H1 (cell line): ENCODE measurements at places on chromosomes 3 and 15. TPM values are rescaled to one million over a fixed set of nuclear protein-coding genes. Genes with fewer than 3 reads are reported as not detected.
A peak's percentile ranks its signal among the peaks of the same experiment; 100 is the strongest.

DNA sequence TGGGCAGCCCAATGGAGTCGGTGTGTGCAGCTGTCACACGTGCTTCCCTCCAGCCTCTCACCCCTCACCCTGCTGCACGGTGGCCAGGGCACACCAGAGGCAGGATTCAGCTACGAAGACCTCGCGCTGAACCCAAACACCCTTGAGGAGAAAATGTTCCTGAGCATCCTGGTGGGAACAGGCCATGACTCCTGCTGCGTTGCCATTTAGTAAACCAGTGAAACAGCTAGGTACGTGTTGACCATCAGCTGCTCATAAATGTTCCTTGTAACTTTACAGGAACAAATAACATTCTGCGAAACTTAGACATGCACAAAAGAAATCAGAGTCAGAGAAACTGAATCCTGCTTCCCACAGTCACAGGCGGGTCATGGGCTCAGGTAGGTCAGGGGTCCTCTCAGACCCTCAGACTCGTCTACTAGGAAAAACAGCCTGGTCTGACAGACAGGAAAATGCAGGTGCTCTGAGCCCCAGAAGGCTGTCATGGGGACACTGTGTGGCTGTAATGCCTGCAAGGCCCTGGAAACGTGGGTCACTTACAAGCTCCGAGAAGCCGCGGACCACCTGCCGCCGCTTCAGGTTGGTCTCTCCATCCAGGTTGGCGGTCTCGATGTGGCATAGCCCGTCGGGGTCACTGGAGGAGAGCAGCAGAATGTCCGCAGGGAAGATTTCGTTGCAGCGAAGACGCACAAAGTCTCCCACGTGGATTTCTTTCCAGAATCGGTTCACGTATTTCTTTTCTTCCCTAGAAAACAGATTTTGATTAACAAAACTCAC lies 82.5 kb downstream of the ATP10A start:
- no peaks in the 10 kb centered on the region for H3K4me1 ChIP-seq
- no peaks in the 10 kb centered on the region for H3K27me3 ChIP-seq
- H3K36me3 ChIP-seq: no peaks in the 10 kb centered on the region
- no peak overlapping the region for H3K4me3 ChIP-seq
- no peak overlapping the region for H3K27ac ChIP-seq

- H3K36me3 ChIP-seq: no peaks in the 10 kb centered on the region
- DNase-seq: no peak
- H3K27ac ChIP-seq: no peak overlapping the region
- H3K4me1 ChIP-seq: no peaks in the 10 kb centered on the region
Observed at GRCh38 chr15:60095711-60096110, 91.6 kb downstream of the FOXB1 start.

DNA sequence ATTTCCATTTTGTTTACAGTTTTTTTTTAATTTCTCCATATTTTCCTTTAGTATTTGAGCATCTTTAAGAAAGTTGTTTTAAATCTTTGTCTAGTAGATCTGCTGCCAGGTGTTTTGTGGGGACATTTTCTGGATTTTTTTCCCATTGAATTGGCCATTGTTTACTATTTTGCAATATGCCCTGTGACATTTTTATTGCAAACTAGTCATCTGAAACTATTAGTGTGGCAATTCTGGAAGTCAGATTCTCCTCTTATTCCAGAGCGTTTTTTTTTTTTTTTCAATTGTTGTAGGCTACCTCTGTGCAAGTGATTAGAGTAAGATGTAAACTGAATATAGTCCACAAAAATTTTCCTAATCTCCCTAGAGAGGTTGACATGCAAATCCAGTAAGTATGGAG lies 334.2 kb downstream of the PYDC2 start:
- no peaks in the 10 kb centered on the region for H3K27me3 ChIP-seq
- no peaks in the 10 kb centered on the region for H3K36me3 ChIP-seq
- no peak overlapping the region for H3K27ac ChIP-seq
- H3K4me1 ChIP-seq: no peaks in the 10 kb centered on the region

DNA sequence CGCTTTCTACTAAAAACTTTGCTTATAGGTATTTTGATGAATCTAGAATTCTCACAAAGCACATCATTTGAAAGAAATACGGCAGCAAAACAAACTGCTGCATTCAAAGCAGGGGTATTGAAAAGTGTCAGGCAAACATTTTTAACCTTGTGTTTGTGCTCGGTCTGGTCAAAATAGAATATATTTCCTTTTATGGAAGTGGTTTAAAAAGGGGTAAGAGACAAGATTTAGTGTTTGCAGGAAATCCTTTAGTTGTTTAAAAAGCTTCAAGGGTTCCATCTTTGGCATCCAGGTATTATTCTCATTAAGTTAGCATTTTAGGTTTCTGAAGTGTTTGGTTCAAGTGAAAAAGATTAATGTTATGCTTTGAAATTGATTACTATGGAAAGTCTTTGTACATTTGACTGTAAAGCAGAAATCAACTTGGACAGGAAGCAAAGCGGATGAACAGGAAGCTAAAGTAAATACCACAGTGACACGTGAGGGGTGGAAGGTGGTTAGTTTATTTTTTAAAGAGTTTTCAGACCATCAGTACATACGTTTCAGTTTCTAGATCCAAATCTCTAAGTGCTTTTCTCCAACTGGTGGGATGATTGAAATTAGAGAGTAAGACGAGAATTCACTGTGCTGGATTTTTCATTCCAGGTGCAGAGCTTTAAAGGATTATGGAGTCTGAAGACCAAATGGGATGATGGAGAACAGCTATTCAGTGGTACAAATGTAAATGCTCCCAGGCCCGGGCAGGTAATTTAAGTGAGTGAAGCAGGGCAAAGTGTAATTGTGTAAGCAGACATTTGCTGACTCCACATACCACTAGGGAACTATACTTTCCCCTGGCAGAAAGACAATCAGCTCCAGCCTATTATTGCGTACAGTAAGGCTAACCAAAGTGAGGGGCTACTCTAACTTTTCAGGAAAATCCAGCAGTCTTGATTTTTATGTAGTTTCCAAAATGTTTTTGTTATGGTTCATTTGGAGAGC lies 341.8 kb upstream of the TBL1XR1 start:
- no peaks in the 10 kb centered on the region for H3K27me3 ChIP-seq
- no peak overlapping the region for H3K27ac ChIP-seq
- H3K4me1 ChIP-seq: peaks cover 3% of the 10 kb centered on the region
- DNase-seq: no peak
- no peaks in the 10 kb centered on the region; the same call in 1 of the 2 replicates for H3K36me3 ChIP-seq

GRCh38 chr3:24137958-24138875 lies 193.1 kb downstream of the NR1D2 start:
- no peaks in the 10 kb centered on the region for H3K4me1 ChIP-seq
- no peaks in the 10 kb centered on the region for H3K36me3 ChIP-seq
- no peak overlapping the region for H3K27ac ChIP-seq
- H3K4me3 ChIP-seq: no peak overlapping the region
- no peak for DNase-seq
- no peaks in the 10 kb centered on the region for H3K27me3 ChIP-seq

GRCh38 chr15:36893276-36893675 lies 207.1 kb downstream of the MEIS2 start:
- H3K27me3 ChIP-seq: peaks cover 6% of the 10 kb centered on the region
- peaks cover 9% of the 10 kb centered on the region for H3K4me1 ChIP-seq
- H3K4me3 ChIP-seq: no peak overlapping the region
- H3K27ac ChIP-seq: no peak overlapping the region
- DNase-seq: no peak

DNA sequence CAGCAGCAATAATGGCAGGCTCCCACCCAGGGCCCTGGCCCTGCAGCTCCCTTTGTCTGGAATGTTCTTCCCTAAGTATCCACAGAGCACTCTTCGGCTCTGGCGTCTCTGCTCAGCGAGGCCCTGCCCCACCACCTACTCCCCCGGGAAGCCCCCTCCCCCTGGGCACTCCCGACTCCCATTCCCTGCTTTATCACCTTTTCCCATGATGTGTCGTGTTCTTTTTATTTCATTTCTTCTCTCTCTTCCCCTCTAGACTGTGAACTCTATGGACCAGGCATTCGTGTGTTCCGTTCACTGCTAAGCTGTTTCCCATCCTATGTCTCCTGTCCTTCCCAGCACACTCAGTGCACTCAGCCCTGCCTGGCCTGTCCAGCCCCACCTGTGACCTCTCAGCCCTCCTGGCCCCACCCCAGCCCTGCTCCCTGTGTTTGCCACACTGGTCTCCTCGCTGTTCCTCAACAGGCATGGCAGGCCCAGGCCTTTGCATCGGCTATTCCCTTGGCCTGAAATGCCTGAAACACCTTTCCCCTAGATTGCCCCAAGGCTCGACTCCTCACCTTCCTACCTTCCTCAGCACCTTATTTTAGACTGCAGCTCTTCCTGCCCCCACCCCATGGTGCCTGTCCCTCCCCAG lies 107.4 kb downstream of the TPRA1 start:
- DNase-seq: peak; percentile 37
- no peaks in the 10 kb centered on the region for H3K4me1 ChIP-seq
- no peak overlapping the region for H3K27ac ChIP-seq
- H3K27me3 ChIP-seq: no peaks in the 10 kb centered on the region

DNA sequence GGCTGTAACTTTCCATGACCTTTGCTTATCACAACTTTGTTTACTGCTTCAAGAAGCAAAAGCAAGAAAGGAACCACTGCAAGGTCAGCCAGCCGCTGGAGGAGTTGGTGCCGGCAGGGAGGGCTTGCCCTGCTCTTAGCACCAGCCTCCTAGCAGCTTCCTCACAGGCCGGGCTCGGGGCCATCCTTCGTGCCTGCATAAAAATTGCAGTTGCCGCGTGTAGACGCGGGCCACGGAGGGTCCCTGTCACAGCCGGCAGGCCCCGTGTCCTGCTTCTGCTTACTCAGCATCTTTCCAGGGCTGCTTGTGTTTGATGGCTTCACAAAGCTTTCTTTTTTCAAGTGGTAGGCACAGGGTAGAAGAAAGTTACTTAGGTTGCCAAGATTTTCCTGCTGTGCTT lies 84.4 kb downstream of the PGPEP1L start:
- no peaks in the 10 kb centered on the region for H3K4me1 ChIP-seq
- peaks cover 35% of the 10 kb centered on the region for H3K36me3 ChIP-seq
- H3K27me3 ChIP-seq: no peaks in the 10 kb centered on the region
- no peak for DNase-seq
- H3K27ac ChIP-seq: no peak overlapping the region

- no peaks in the 10 kb centered on the region; the same call in 1 of the 2 replicates for H3K4me1 ChIP-seq
- no peaks in the 10 kb centered on the region for H3K36me3 ChIP-seq
- H3K27ac ChIP-seq: no peak overlapping the region
- H3K4me3 ChIP-seq: no peak overlapping the region
- no peak for DNase-seq
- H3K27me3 ChIP-seq: no peaks in the 10 kb centered on the region
Observed at GRCh38 chr15:67049351-67050044, 15.9 kb upstream of the SMAD3 start.

- DNase-seq: no peak
- no peaks in the 10 kb centered on the region for H3K27me3 ChIP-seq
- no peak overlapping the region for H3K27ac ChIP-seq
- no peaks in the 10 kb centered on the region for H3K36me3 ChIP-seq
- H3K4me3 ChIP-seq: no peak overlapping the region
- H3K4me1 ChIP-seq: peaks cover 3% of the 10 kb centered on the region
Observed at GRCh38 chr3:43695443-43695842, 4.7 kb downstream of the ABHD5 start.

DNA sequence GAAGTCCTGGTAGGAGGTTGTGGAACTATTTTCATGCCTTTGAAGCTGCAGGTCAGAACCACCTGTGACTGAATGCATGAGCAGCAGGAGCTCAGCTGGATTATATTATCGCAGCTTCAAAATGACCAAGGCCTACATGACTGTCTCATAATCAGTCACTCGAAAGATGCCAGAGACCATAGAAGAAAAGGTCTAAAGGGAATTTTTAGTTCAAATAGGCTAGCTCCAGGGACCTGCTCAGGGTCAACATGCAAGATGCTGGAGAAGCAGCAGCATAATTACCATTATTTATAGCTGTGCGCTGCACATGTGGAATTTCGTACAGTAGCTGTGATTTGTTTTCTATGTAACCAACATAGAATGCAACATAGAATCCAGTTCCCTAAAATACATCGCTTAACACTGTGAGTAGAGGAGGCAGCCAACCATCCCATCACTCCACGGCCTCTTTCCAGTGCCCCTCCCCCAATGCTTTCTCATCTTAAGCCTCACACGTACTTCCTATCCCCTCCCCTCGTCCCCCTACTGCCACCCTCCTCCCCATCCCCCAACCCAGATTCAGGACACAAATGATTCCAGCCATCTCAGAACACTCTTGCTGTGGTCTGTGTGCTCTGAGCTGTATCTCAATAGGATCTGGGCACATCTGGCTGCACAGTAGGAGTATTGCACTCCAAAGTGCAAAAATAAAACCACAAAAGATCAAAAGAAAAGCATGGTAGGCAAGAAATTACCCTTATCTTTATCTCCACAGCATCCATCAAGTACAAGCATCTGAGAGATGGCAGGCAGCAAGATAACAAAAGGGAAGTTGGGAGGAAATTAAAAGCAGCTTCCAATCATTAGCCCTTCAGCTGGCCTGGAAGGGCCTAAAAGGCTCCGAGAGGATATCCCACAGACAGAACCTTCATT lies 352.8 kb upstream of the SEMA6D start:
- DNase-seq: no peak
- no peak overlapping the region for H3K4me3 ChIP-seq
- H3K27ac ChIP-seq: no peak overlapping the region
- H3K4me1 ChIP-seq: no peaks in the 10 kb centered on the region

- no peaks in the 10 kb centered on the region for H3K4me1 ChIP-seq
- H3K27ac ChIP-seq: no peak overlapping the region
- H3K27me3 ChIP-seq: no peaks in the 10 kb centered on the region
- no peak for DNase-seq
- H3K36me3 ChIP-seq: no peaks in the 10 kb centered on the region
Observed at GRCh38 chr3:107633327-107634098, 110.8 kb downstream of the BBX start.

Gene DISP2
- total RNA-seq: 1.2 and 3.4 TPM in 2 replicates

Gene CPLX3
- total RNA-seq: not detected in 2 replicates

Gene TMEM158
- 30.3 and 35.5 TPM in 2 replicates for total RNA-seq

Gene GOLGA8N
- total RNA-seq: 0.63 and 0.99 TPM in 2 replicates

Gene SLC6A11
- total RNA-seq: 0.78 and 0.88 TPM in 2 replicates

Gene SLC27A2
- total RNA-seq: 5.8 TPM in 2 replicates

Gene ISY1
- 16.6 and 21.8 TPM in 2 replicates for total RNA-seq

Gene HCN4
- total RNA-seq: 8.5 and 9.3 TPM in 2 replicates

Gene SMC4
- 118 and 129 TPM in 2 replicates for total RNA-seq

Gene MYZAP
- 0.65 and 0.94 TPM in 2 replicates for total RNA-seq
